8988T (cell line): ENCODE measurements at places on chromosomes 1 and 21.
A peak's percentile ranks its signal among the peaks of the same experiment; 100 is the strongest.

DNA sequence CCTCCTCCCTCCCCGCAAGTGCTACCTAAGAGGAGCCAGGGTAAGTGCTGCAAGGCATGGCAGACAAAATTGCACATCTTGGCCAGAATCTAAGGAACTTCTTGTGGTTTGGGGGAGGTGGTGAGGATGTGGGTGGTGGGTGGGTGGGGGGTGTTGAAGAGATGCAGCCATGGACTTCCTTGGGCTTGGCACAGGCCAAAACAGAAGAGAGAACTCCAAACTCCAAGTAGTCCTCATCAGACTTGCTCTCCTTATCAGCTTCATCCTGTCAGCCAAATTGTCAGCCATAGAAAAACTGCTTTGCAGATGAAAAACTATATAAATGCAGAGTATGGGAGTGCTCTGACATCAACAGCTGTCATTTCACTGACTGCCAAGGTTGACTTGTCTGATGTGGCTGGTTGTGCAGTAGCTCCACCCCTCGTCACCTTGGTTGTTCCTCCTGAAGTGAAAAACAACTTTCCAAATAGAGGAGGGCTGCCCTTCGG is 7.1 kb downstream of the AMIGO1 start:
- DNase-seq, result no peak

- DNase-seq, result no peak
Observed at GRCh38 chr1:39490596-39491145, 765 bp upstream of the BMP8A start.

DNA sequence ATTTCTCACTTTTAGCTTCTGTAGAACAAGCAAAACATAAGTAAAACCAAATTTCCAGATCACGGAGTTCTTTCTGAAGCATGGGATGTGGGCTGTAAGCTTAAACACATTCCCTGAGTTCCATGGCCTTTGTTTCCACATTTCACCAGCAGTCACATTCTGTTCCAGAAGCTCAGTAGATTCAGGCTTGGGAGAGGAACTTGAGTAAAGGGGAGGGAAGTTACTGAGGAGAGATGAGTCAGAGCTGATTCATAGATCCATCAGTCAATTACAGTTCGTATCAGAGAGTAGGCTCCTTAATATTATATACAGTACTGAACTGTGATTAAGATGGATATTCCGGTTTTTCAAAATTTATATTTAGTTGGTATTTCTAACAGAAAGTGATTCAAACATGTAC is 614.3 kb downstream of the NCAM2 start:
- DNase-seq, result no peak

DNA sequence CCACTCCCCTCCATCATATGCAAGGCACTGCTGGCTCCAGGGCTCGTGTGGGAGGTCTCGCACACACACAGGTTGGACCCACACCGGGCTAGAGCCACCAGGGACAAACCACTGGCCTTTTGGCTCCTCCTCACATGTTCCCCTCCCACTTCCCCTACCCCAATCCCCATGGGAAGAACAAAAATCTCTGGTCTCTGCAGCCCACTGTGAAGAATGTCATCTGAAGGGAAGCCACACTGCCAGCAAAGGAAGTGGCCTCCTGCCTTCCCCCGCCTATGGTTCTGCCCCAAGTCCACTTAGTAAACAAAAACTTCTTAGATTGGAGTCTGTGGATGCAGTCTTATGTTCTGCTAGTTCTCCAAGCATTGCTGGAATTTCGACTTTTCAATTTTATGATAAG is 24.2 kb downstream of the OLFML3 start:
- DNase-seq, result no peak

DNA sequence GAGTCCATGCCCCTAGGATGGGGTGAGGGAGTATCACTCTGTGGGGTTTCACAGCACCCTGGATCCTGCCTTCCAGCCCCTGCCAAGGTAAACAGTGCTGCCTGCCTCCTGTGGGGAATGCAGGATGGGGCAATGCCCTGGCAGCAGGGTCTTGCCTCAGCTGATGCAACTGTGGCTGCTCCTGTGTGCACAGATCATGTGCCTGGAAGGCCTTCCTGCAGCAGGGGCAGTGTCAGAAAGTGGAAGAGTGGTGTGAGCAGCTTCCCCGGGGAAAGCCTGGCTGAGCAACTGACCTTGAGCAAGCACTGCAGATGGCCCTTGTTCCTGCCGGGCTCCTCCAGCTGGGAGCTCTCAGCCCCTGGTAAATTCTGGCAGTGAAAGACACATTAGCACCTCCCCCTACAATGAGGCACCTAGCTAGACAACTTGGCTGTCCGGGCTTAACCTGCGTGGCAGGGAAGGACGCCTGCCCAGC is 9.9 kb downstream of the TOR3A start:
- no peak for DNase-seq

DNA sequence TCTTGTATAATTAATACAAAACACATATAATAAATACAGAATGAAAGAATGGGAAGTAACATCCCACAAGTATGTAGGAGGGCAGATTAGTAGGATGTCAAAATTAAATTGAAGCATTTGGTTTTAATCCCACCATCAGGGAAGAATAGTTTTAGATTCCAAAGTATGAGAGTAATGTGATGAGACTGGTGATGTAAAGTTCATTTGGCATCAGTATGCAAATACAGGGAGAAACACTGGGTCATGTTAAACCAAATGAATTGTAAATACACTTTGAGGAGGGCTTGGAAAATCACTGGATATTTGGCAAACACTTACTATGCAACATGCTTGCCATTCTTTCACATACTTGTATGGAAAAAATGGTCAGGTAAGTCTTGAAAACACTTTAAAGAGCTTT is 358.8 kb downstream of the DPYD start:
- no peak for DNase-seq

GRCh38 chr1:158055854-158056253 is 62.4 kb downstream of the KIRREL1 start:
- DNase-seq, result no peak

- no peak for DNase-seq
Observed at GRCh38 chr1:4053774-4054173, 153.7 kb upstream of the C1orf174 start.

GRCh38 chr1:154607106-154607608 is 829 bp downstream of the ADAR start:
- DNase-seq, result no peak

- DNase-seq, result no peak
Observed at GRCh38 chr1:117512728-117513321, 93.0 kb upstream of the TENT5C start.

DNA sequence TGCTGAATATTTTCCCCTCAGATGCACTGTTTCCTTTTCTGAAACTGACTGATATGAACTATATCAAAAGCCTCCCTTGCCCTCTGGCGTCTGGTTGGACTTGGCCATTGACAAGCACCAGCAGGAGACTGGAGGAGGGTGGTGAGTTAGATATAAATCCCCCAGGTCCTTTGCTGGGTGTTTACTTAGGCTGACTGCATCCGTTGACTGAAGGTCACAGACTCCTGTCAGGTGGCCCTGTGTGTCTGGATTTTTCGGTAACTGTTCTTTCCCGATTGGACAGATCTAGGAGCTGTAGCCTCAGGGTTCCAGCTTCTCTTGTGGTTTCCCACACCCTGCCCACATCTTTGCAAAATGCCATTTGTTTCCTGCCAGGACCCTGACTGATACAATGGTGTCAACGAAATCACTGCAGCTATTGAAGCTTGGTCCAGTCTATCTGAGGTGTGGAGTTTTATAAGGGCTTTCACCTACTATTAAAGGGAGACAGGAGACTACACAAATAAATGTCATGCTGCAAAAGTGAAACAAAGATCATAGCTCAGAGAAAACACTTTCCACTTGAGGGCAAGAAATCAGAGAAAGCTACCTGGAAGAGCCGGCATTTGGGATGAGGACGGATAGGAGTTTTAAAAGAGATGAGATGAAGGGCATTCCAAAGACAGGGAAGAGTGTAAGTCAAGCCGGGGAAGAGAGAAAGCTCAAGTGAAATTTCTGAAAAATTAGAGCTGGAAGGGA is 1.5 kb upstream of the MAGI3 start:
- no peak for DNase-seq

GRCh38 chr21:41483415-41483814 is 24.5 kb downstream of the TMPRSS2 start:
- DNase-seq, result no peak

- no peak for DNase-seq
Observed at GRCh38 chr1:46333300-46334029, 7.1 kb upstream of the NSUN4 start.

DNA sequence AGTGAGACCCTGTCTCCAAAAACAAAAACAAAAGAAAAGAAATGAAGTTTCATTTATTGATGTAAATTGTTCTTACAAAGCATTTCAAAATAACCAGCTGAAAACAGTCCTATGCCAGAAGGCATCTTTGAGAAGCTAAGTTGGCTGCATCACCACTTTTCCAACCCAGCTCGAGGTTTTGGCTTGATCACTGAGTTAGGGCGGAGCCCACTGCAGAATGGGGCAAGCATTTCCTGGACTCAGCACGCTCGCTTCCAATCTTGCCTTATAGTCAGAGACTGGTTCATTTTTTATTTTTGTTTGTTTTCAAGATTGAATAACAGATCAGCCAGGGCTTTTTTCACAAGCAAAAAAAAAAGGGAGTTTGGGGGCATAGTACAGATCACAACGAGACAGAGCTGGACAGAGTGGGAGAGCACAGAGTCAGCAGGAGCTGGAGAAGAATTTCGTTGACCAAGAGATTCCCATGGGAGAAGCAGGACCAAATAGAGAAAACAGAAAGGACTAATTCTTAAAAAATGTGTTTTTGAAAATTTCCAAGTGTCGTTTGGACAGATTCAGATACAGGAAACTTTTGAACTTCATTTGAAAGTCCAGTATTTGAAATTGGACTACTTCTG is 23.5 kb upstream of the COL6A1 start:
- no peak for DNase-seq

DNA sequence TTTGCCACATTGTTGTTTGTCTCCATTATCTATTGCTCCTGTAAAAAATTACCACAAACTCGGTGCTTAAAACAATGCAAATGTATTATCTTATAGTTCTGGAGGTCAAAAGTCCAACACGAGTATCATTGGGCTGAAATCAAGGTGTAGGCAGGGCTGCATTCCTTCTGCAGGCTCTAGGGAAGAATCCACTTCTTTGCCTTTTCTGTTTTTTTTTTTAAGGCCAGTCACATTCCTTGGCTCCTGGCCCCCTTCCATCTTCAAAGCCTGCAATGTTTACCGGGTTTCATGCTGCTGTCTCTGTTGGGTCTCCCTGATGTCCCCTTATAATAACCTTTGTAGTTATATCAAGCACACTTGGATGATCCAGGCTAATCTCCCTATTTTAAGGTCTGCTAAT is 212.7 kb downstream of the PTBP2 start:
- DNase-seq, result no peak

GRCh38 chr1:161209790-161210409 is 5.2 kb upstream of the FCER1G start:
- DNase-seq, result peak; percentile 69

DNA sequence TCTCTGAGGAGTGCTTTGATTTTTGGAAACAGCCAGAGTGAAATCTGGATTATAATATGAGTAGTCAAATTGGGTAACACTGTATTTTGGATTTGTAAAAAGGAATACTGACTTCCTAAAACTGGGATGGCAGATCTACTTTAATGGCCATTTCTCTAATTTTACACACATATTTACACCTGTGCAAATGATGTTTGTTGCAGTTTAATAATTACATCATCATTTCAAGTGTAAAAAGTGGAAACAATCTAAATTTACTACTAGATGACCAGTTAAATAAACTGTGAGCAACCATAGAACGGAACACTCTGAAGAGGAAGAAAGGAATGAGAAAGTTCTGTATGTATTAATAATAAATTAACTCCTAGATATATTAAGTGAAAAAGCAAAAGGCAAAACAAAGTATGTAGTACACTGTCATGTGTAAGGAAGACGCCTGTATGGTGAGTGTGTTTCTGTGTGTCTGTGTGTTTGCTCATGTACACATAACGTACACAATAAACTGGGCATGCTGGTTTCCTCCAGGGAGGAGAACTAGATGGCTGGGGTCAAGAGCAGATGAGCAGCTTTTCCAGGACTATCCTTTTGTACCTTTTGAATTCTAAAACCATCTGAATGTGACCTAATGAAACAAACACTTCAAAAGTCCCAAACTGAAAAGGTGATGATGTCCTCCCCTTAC is 2.9 kb upstream of the RHEX start:
- DNase-seq, result no peak

DNA sequence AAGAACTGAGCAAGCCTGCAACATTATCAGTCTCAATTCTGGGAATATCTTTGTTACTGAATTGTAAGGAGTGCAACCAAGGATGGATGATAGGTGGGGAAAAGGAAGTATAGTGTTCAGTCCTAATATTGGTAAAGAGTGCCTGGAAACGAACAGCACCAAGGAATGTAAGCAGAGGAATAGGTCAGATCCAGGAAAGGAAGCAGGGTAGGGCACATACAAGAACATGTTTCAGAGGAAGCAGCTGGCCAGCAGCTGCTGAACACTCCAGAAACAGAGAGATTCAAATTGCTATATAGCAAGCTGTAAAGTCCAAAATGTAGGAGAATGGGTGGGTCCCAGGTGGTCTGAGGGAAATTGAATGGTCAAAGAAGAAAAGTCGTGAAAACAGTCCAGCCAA is 37.9 kb downstream of the CRB1 start:
- DNase-seq, result no peak

DNA sequence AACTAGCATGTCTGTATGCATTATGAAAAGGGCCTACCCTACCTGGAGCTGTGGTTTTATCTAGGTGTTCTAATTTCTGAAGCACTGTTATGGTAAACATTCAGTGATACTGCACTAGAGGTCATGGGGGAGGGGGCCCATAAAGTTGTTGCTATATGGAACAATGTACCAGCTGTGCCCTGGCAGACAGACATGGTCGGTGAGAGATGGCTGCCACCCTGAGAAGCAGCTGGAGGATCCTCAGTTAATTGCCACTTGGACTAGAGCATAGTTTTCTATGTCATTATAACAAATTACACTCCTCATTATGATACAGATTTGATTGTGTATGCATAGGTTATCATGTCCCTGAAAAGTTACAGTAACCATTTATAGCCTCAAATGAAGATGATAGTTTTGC is 45.4 kb downstream of the ILDR2 start:
- DNase-seq, result no peak

DNA sequence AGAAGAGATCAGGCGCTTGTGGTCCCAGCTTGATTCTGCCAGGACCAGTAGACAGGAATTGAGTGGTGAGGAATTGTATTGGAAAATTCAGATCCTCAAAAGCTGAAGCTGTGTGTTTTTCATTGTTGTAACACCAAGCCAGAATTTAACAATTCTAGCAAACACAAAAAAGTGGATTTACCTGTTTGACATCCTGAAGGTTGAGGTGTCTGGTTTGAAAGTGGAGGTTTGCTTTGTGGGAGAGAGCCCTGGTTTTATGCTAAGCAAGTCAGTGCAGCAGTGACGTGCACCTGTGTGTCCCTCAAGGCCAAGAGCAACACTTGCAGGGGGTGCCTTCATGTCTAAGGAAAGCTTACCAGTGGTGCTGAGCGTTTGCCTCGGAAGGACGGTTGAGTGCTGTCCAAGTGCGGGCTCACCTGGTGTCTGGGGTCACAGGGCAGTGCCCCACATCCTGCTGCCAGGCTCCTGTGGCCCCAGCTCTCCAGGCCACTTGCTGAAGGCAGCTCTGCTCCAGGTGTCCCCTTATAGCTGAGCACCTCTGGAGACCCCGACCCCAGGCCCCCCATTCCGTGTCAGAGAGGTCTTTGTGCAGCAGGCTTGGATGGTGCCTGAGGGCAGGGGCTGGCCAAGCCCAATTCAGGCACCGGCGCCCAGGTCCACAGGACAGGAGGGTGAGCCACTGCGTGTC is 27.7 kb downstream of the PCNT start:
- DNase-seq, result no peak
